ENCODE measurements at places on chromosomes 3 and 15. TPM values are rescaled to one million over a fixed set of nuclear protein-coding genes. Genes with fewer than 3 reads are reported as not detected.

GRCh38 chr3:123660900-123661299 lies 76.0 kb upstream of the HACD2 start:
- DNase-seq = no peak

DNA sequence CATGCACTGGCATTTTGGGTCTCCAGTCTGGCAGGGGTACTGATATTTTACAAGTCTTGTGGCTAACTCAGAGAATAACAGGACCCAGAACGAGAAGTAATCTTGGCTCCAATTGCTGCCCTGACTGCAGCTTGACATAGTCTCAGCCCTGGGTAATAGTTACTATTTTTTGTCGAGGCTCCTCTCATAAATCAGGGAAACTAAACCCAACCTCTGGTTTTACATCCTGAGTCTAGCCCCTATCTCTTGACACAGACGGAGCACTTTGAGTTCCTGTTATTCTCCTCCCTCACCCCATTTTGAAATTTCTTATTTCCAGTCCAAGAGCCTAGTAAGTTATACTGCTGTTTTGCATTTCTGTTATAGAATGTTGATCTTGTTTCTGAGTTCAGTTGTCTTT lies 276.1 kb upstream of the GOLIM4 start:
- no peak for DNase-seq

GRCh38 chr3:31227131-31227562 lies 305.6 kb upstream of the STT3B start:
- no peak for DNase-seq

GRCh38 chr15:77858792-77859490 lies 218.6 kb downstream of the TBC1D2B start:
- no peak for DNase-seq

GRCh38 chr15:64045774-64046420 lies 388 bp downstream of the DAPK2 start:
- peak; percentile 44 for DNase-seq

GRCh38 chr15:72445426-72445825 lies 28.7 kb upstream of the ARIH1 start:
- no peak for DNase-seq

GRCh38 chr3:130480736-130481135 lies 36.2 kb upstream of the COL6A6 start:
- no peak for DNase-seq

GRCh38 chr15:75112848-75113492 lies 88.7 kb upstream of the C15orf39 start:
- no peak for DNase-seq

DNA sequence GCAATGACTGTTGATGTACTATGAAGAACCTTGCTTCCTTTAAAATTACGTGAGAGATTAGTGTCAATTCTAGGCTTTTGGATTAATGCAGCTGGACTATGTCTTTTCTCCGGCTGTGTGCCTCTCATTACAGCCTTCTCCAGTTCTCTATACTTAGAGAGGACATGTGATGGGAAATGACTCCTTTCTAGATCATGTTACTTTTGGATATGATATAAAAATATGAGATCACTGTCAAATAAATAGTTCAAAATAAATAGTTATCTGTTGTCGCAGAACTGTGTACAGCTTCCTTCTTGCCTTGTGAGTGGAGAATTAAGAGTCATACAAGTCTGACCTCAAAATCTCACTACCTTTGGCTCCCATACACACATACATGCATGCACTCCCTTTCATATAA lies 592.4 kb downstream of the DIPK2A start:
- DNase-seq = no peak

The ACTC1 gene
- total RNA-seq = not detected

The WDR82 gene
- total RNA-seq = 132 TPM
